Erythroblast (primary cell): ENCODE measurements at places on chromosomes 4 and X.

DNA sequence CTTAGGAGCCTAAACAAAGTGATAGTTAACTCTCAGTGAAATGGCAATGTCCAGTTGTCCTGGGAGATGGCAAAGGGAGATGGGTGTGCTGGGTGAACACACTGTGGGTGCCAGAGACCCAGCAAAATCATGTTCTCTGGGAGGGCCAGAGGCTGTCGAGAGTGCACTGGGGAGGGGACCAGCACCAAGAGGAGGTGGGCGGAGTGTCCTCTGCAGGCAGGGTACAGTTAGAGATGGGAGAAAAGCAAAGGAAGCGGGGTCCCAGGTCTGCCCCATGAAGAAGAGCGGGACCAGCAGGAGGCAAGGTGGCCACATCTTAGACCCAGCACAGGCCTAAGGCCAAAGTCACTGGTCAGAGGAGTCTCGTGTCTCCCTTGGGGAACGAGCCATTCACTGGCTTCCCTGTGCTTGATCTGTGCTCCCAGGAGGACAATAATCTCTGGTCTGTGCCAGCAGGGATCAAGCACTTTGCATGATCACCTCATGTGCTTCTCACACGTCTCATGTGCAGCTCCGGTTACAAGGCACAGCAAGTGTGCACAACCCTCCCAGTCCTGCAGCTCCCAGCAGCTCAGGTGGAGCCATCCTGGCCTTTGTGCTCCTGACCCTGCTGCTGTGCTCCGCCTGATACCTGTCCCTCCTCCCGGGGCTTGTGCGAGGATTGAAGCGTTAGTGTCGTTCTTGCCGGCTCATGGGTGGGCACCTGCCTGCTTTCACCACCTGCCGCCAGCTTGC lies 100.9 kb downstream of the FAM53A start:
- no peak for DNase-seq

- DNase-seq, result no peak
Observed at GRCh38 chr4:110621839-110622751, 782 bp downstream of the PITX2 start.

GRCh38 chr4:2259541-2260343 lies 2.2 kb downstream of the MXD4 start:
- DNase-seq, result no peak

DNA sequence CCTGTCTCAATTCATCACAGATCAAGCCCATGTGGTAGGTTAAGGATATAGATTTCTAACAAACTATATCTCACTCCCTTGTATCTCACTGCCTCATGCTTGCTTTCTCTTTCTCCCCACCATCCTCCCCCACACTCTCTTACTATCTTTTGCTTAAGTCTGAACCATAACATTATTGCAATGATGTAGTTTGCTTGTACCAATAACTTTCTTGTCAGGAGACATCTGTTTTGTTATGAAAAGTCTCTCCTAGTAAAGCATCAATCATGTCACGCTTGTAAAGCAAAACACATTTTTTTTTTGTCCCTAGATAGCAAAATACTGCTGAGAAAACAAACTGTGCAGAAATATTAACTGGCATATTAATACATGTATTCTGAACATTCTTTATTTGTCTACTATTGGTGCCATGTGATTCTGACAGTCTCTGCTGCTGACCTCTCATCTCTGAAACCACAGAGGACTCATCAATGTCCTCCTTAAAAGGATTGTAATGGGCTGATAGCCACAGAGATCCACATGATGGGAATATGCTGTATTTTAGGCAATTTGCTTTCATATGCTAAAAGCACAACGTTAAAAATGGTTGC lies 217.5 kb downstream of the VEGFC start:
- DNase-seq, result no peak

- peak; percentile 28 for DNase-seq
Observed at GRCh38 chrX:69493193-69493592, 10.9 kb upstream of the NALF2 start.

- no peak for DNase-seq
Observed at GRCh38 chrX:41596596-41596995, 92.2 kb upstream of the GPR34 start.

GRCh38 chr4:31290836-31291235 lies 570.7 kb downstream of the PCDH7 start:
- DNase-seq, result no peak

DNA sequence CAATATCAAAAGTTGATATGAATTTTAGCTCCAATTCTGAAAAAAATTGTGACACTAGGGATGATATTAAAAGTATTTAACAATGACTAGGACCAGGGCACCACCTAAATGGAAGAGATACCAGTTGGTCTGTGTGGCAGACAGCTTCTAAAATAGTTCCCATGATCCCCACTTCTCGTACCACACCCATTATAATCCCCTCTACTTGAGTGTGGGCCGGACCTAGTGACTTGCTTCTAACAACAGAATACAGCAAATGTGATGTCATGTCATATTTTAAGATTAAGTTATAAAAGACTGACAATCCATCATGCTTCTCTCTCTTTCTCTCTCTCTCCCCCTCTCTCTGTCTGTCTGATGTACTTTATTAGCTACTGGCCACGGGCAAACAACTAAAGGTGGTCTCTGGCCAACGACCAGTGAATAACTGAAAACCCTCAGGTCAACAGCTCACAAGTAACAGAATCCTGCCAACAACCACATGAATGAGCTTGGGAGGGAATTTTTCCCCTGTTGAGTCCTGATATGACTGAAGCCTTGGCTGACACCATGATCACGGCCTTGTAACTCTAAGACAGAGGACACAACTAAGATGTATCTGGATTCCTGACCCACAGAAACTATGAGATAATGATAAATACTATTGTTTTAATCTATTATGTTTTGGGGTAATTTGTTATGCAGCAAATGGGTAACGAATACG lies 34.4 kb downstream of the FAM13A start:
- DNase-seq, result peak; percentile 16

- DNase-seq, result peak; percentile 51
Observed at GRCh38 chrX:24838629-24839028, 144.9 kb downstream of the POLA1 start.

- DNase-seq, result peak; percentile 1
Observed at GRCh38 chrX:101619364-101619763, 1.6 kb upstream of the ARMCX6 start.

GRCh38 chrX:83077606-83078005 lies 430.5 kb upstream of the POU3F4 start:
- no peak for DNase-seq

GRCh38 chr4:81914623-81915022 lies 442.9 kb upstream of the RASGEF1B start:
- no peak for DNase-seq

DNA sequence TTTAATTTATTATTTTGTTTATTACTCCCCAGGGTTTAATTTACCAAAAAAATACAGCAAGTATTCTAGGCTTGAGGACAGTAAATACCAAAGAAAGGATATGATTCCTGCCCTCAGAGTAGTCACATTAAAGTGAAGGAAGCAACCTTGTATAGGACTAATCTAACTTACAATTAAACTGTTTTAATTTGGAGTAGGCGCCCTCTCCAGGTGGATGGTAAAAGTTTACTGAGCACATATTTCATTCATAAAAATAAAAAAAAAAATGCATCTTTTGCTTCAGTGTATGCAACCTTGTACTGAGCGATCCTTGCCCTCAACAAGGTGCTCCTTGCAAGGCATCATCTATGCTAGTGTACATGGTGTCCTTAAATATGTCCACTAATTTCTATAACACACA lies 72.0 kb upstream of the MAGEB16 start:
- DNase-seq, result no peak

- peak; percentile 92 for DNase-seq
Observed at GRCh38 chrX:123859409-123859845, 426 bp upstream of the XIAP start.
